ENCODE measurements at places on chromosomes 3 and 15.

DNA sequence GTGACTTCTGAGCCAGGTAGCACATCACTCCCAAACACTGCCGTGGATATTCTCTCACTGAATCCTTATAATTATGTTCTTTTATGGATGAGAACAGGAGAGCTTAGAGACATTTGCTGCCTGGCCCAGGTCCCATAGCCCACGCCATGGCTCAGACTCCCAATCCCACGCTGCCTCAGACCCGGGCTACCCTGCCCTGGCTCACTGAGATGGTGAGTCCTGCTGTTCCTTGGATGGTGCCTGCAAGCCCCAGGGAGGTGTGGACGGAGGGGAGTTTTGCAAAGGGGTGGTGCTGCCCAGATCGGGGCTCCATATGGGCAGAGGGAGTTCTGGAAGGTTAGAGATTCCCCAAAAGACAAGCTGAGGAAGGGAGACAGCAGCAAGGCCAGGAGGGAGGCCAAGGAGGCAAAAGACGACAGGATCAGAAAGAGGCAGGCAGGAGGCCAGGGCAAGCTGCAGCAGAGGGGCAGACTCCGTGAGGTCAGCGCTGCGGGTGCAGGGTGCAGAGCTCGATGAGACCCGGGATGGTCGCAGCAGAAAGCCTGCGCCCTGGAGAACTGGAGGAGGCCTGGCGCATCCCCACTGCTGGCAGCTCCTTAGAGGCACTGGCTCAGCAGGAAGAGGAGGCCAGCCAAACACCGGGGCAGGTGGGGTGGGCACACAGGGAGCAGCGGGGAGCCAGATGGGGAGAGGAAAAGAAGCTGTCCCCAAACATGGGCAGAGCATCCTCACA is 95.7 kb upstream of the ALDH1A3 start:
- no peak for DNase-seq

DNA sequence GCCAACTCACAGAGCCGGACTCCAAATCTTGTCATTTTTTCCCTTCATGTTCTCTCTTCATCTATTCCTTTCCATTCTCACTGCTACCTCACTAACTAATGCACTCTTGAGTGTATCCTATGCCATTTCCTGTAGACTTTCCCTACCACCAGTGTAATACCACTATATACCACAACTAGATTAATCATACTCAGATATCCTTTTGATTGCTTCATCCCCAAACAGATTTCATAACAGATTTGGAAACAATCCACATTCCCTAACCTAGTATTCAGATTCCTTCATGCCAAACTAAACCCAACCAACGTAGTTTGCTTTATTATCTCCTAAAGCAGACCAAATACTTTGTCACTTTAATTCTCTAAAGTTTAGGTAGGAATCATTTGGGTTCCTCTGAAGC is 2.6 kb upstream of the PLOD2 start:
- DNase-seq, result no peak

- DNase-seq, result no peak
These were observed 131.6 kb upstream of the HACD2 start for GRCh38 chr3:123716411-123716810.

DNA sequence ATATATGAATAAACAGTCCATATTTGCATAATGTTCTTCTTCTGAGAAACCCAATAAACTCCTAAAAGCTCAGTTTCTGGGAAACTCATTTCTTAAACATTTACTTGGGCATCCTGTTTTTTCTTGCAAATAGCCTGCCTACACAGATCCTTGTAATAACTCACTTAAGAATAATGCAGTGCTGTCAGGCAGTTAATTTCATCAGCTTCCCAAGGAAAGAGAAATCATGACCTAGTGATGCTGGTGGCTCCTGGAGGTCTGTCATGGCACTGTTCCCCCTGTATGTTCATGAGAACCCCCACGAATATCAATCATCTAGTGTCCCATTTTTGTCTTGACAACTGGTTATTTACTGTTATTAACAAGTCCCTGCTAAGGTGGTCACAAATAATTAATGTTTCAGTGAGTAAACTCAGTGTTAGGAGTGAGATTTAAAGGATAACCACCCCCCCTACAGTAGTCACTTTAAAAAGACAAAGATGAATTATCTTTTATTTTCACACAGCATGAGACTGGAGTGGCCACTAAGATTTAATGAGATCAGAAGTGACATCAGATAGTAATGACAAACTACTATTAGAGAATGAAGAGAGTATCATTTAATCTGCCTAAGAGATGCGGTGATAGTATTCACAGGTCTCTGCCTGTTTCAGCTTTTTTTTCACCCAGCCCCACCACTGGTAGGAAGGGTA is 279.5 kb upstream of the NECTIN3 start:
- DNase-seq, result no peak

GRCh38 chr3:103499132-103499900 is 1064.5 kb downstream of the ZPLD1 start:
- DNase-seq, result no peak
